ENCODE measurements at places on chromosomes 13 and 19. TPM values are rescaled to one million over a fixed set of nuclear protein-coding genes. Genes with fewer than 3 reads are reported as not detected.

- H3K27ac ChIP-seq, result no peak overlapping the region
- no peak overlapping the region for H3K4me3 ChIP-seq
- DNase-seq, result no peak
- peaks cover 45% of the 10 kb centered on the region for H3K27me3 ChIP-seq
- no peaks in the 10 kb centered on the region for H3K36me3 ChIP-seq
Measured at GRCh38 chr19:11423791-11424181, 4.7 kb upstream of the RGL3 start.

IZUMO1 gene
- not detected for total RNA-seq

GRCh38 chr19:53272044-53272443, 4.5 kb upstream of the VN1R4 start:
- H3K4me1 ChIP-seq, result no peaks in the 10 kb centered on the region
- H3K4me3 ChIP-seq, result no peak overlapping the region
- H3K36me3 ChIP-seq, result no peaks in the 10 kb centered on the region
- H3K27ac ChIP-seq, result no peak overlapping the region
- DNase-seq, result no peak
- no peaks in the 10 kb centered on the region for H3K27me3 ChIP-seq

GRCh38 chr13:86830046-86830445, 841.1 kb upstream of the SLITRK5 start:
- H3K27ac ChIP-seq, result no peak overlapping the region
- no peak for DNase-seq
- H3K4me1 ChIP-seq, result no peaks in the 10 kb centered on the region
- no peaks in the 10 kb centered on the region for H3K36me3 ChIP-seq
- H3K27me3 ChIP-seq, result no peaks in the 10 kb centered on the region

DNA sequence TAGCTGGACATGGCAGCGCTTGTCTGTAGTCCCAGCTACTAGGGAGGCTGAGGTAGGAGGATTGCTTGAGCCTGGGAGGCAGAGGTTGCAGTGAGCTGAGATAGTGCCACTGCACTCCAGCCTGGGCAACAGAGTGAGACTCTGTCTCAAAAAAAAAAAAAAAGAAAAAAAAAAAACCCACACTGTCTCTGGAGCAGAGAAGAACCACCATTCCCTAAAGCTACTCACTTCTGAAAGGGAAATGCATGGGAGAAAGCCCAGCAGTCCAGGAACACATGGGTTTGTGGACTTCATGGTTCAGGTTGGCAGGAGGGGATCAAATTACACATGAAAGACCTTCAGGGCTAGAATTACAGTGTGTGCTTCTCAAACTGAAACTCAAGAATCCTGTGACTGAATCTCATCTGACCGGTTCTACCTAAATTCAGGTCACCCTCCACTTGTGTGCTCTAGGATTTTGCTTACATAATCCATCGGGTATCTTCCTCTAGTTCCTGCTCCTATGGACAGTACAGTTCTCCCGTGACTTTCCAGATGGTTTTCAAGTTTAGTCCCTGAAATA, 30.2 kb upstream of the CPB2 start:
- no peak for DNase-seq
- peak overlapping the region; percentile 70 for H3K27ac ChIP-seq

KLK15 gene
- not detected for total RNA-seq

DNA sequence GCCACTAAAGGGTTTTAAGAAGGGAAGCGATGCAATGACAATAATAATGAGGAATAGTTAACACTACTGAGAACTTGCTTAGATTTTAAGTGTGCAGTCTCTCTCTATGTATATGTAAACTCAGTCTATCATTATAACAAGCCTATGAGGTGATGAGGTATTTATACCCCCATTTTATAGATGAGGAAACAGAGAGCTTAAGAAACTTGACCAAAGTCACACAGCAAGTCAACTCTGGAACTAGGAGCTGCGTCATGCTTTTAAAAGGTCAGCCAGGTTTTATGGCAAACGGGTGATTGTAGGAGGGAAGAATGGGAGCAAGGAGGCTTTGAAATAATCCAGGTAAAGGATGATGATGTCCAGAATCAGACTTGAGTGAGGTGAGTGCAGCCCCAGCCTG, 103.4 kb downstream of the TM9SF2 start:
- no peak overlapping the region for H3K4me3 ChIP-seq
- H3K36me3 ChIP-seq, result peaks cover 3% of the 10 kb centered on the region
- peaks cover 2% of the 10 kb centered on the region for H3K27me3 ChIP-seq
- peaks cover 43% of the 10 kb centered on the region for H3K4me1 ChIP-seq

USP12 gene
- total RNA-seq, result 19.3 TPM

OR10H1 gene
- not detected for total RNA-seq

ELANE gene
- not detected for total RNA-seq

GRCh38 chr19:49149652-49150105, 5.5 kb downstream of the HRC start:
- H3K36me3 ChIP-seq, result no peaks in the 10 kb centered on the region
- no peak overlapping the region for H3K27ac ChIP-seq
- H3K27me3 ChIP-seq, result peaks cover 62% of the 10 kb centered on the region
- DNase-seq, result no peak
- H3K4me1 ChIP-seq, result peaks cover 40% of the 10 kb centered on the region

GRCh38 chr13:27481766-27482165, 31.4 kb upstream of the MTIF3 start:
- H3K4me3 ChIP-seq, result no peak overlapping the region
- peak; percentile 54 for DNase-seq
- no peaks in the 10 kb centered on the region for H3K36me3 ChIP-seq
- peaks cover 10% of the 10 kb centered on the region for H3K27me3 ChIP-seq
- peaks cover 6% of the 10 kb centered on the region for H3K4me1 ChIP-seq
- H3K27ac ChIP-seq, result no peak overlapping the region

DNA sequence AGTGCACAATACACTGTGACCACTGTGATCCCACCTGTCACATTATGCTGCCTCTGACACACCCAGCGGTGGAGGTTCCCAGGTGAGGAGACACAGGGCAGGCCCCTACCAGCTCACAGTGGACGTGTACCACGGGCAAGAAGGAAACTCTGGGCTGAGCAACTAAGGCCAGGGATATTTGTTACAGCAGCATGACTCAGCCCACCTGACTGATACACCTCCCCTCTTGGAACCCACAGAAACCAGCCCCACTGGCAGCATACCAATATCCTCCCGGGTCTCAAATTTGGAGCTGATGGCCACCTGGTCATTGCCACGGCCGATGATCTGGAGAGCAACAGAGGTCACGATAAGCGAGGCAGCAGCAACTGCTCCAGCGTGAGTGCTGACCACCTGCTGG, 14.9 kb downstream of the KLC3 start:
- DNase-seq, result no peak
- H3K27me3 ChIP-seq, result no peaks in the 10 kb centered on the region
- H3K27ac ChIP-seq, result no peak overlapping the region
- H3K4me1 ChIP-seq, result no peaks in the 10 kb centered on the region
- H3K4me3 ChIP-seq, result no peak overlapping the region

DNA sequence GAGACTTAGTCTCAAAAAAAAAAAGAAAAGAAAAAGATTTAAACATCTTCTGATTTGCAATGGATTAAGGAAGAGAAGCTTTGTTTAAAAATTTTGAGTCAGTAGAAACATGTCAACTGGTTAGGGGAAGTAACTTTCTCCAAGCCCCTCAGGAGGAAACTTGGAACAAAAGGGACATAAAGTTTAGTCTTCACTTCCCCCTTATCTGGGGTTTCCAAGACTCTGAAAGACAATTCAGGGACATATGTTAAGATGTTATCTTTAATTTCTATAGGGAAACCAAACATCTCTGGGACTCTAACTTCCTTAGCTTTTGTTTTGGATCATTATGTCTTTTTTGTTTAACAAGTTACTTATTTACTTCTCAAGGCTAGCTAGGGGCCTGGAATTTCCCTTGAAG, 20.1 kb upstream of the MRI1 start:
- no peaks in the 10 kb centered on the region for H3K27me3 ChIP-seq
- peaks cover 21% of the 10 kb centered on the region for H3K4me1 ChIP-seq
- no peak for DNase-seq
- no peak overlapping the region for H3K27ac ChIP-seq

NUMBL gene
- 6.0 TPM for total RNA-seq

DNA sequence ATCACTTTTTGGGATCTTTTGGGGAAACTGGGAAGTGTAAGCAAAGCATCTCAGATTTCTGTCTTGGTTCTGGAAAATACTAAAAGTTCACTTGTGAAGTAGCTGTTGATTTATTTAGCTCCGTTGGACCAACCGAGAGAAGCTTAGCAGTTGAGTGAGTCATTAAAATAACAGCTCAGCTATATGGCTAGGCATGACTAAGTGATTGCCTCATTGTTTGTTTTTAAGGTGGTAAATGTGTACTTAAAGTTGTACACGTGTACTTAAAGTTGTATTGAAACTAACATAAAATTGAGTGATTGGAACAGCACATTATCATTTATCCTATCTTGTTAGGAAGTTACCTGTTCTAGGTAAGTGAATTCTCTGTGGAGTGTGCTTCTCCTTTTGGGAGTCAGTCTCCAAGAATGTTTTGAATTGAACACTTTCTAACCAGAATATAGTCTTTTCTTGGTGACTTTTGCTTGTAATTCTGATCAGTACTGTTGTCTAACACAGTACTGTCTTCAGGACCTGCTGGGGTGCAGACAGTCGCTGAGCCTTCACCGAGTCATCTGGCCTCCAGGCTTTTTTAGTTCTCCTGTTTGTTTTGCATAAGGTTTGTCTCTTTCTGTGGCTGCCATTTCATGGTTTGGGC, 2.9 kb upstream of the DCUN1D2 start:
- peaks cover 28% of the 10 kb centered on the region for H3K36me3 ChIP-seq
- H3K27me3 ChIP-seq, result no peaks in the 10 kb centered on the region
- peak; percentile 19 for DNase-seq
- peak overlapping the region; percentile 39 for H3K27ac ChIP-seq
- peaks cover 53% of the 10 kb centered on the region for H3K4me1 ChIP-seq

DNA sequence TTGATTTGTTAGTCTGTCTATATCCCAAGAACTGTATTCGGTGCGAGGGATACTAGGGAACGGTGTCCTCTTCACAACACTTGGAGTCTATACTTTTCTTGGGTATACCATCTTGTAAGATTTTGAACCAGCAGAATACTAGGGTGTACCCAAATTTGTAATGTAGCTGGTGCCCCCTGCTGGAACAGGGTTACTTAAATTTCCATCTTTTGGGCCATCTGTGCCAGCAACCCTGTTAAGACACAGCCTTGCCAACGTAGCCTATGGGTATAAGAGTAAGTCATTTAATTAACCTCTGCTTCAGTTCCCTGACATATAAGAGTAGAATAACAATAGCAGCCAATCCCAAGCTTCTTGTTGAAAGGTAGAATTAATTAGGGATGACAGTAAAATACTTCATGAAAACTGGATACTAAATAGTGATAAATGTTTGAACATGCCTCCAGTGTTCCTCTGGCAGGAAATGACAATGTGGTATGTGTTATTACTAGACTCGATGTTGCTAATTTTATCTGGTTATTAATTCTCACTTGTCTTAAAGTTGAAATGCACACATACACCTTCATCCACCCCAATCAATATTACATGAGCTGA, 607.6 kb downstream of the FGF9 start:
- H3K36me3 ChIP-seq, result no peaks in the 10 kb centered on the region
- no peaks in the 10 kb centered on the region for H3K4me1 ChIP-seq
- no peak overlapping the region for H3K27ac ChIP-seq
- no peak overlapping the region for H3K4me3 ChIP-seq
- DNase-seq, result peak; percentile 65

DNA sequence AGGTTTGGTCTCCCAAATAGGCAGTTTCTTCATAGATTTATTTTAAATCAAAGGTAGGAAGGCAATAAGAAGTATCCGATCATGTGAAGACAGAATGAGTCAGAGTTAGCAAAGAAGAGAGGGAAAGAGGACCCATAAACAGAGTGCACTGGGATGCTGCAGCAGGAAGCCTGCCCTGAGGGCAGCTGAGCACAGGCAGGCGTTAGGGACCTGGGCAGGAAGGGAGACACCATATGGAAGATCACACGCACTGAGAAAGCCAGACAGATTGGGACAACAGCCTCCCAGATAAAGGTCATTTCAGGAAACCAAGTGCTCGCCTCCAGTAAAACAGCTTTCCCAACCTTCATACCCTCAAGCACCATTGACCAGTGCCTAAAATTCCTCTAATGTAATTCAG, 598.0 kb downstream of the EFNB2 start:
- H3K4me1 ChIP-seq, result no peaks in the 10 kb centered on the region
- no peaks in the 10 kb centered on the region for H3K36me3 ChIP-seq
- H3K27ac ChIP-seq, result no peak overlapping the region
- no peak for DNase-seq
- no peak overlapping the region for H3K4me3 ChIP-seq

DNA sequence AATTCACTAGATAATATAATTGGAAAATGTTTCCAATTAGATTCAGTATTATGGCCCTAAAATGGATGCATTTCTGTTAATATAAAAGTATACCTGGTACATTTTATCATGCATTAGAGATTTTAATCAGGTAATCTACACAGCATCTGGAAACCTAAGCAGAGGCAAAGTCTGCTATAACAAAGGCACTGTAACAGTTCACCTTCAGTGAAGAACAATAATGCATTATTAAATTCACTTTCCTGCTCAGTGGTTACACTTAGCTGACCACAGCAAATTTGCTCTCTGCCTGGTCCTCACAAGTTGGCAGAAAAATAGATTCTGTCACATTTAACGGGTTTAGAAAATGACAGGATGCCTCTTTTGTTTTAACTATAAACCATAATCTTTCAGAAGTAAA, 326.9 kb downstream of the DACH1 start:
- H3K27ac ChIP-seq, result no peak overlapping the region
- no peak overlapping the region for H3K4me3 ChIP-seq
- H3K4me1 ChIP-seq, result no peaks in the 10 kb centered on the region
- H3K36me3 ChIP-seq, result no peaks in the 10 kb centered on the region
- H3K27me3 ChIP-seq, result no peaks in the 10 kb centered on the region

FBL gene
- 385 TPM for total RNA-seq

CRB3 gene
- total RNA-seq, result not detected

ETV2 gene
- 0.68 TPM for total RNA-seq

FBXO17 gene
- not detected for total RNA-seq

- no peaks in the 10 kb centered on the region for H3K36me3 ChIP-seq
- H3K4me1 ChIP-seq, result no peaks in the 10 kb centered on the region
- no peak overlapping the region for H3K4me3 ChIP-seq
- H3K27me3 ChIP-seq, result peaks cover 15% of the 10 kb centered on the region
- H3K27ac ChIP-seq, result no peak overlapping the region
Measured at GRCh38 chr13:101127741-101128353, 288.5 kb downstream of the NALCN start.

DNA sequence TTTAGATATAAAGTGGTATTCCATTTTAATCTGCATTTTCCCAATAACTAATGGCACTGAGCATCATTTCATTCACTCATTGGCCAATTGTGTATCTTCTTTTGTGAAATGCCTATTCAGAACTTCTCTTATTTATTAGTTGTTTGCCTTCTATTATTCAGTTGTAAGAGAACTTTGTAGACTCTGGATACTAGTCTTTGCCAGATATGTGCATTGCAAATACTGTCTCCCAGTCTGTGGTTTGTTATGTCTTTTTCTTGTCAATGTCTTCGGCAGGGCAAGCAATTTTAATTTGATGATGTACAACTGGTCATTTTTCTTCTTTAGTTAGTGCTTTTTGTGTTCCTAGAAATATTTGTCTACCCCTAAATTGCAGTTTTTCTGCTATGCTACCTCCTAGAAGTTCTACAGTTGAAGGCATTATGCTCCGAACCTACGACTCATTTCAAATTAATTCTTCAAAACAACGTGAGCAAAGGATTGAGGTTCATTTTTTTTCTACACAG, 115.9 kb downstream of the TSHZ3 start:
- DNase-seq, result no peak
- H3K4me1 ChIP-seq, result no peaks in the 10 kb centered on the region
- H3K27me3 ChIP-seq, result peaks cover 29% of the 10 kb centered on the region
- H3K4me3 ChIP-seq, result no peak overlapping the region
- no peaks in the 10 kb centered on the region for H3K36me3 ChIP-seq
- no peak overlapping the region for H3K27ac ChIP-seq

GRCh38 chr13:80235166-80235966, 105.6 kb downstream of the SPRY2 start:
- no peaks in the 10 kb centered on the region for H3K4me1 ChIP-seq
- no peak overlapping the region for H3K27ac ChIP-seq
- no peak for DNase-seq
- H3K36me3 ChIP-seq, result no peaks in the 10 kb centered on the region
- H3K27me3 ChIP-seq, result no peaks in the 10 kb centered on the region

All from activated CD8-positive, alpha-beta T cell treated with anti-CD3 and anti-CD28 coated beads, Interleukin-2, amount 10 ng/mL, durations not matched to agents 7 days and 5 days (primary cell).